Dermis lymphatic vessel endothelial cell (primary cell): ENCODE measurements at places on chromosomes 16 and 17. TPM values are rescaled to one million over a fixed set of nuclear protein-coding genes. Genes with fewer than 3 reads are reported as not detected.

Gene KRT13
- not detected in 2 replicates for total RNA-seq

Gene UTS2R
- total RNA-seq: not detected in 2 replicates

Gene LLGL2
- total RNA-seq: 10.5 and 15.0 TPM in 2 replicates

Gene SLFN14
- not detected in 2 replicates for total RNA-seq

Gene BCO1
- not detected in 2 replicates for total RNA-seq

Gene FBXW10
- under 0.01 TPM in 2 replicates for total RNA-seq

Gene KRTAP4-3
- total RNA-seq: not detected in 2 replicates

Gene HOXB3
- 1.7 and 5.7 TPM in 2 replicates for total RNA-seq

Gene IL32
- 5.2 and 9.9 TPM in 2 replicates for total RNA-seq

Gene KRTAP3-2
- not detected in 2 replicates for total RNA-seq

Gene RNF112
- total RNA-seq: 0.34 and 0.54 TPM in 2 replicates

Gene OGFOD1
- 42.3 and 73.3 TPM in 2 replicates for total RNA-seq

Gene ZNF263
- total RNA-seq: 49.3 and 52.3 TPM in 2 replicates

Gene SOCS1
- 0.17 and 2.0 TPM in 2 replicates for total RNA-seq

Gene NPIPA8
- not detected in 2 replicates for total RNA-seq

Gene CLDN9
- not detected in 2 replicates for total RNA-seq

Gene OR1E2
- not detected in 2 replicates for total RNA-seq

Gene KRTAP4-1
- not detected in 2 replicates for total RNA-seq

Gene PSME3
- 48.9 and 65.9 TPM in 2 replicates for total RNA-seq
